Natural killer cell treated with Interleukin-12 subunit alpha and Interleukin-12 subunit beta and Interleukin-15 and Interleukin-18, amount 100 ng/mL, for 72 hours (primary cell): ENCODE measurements at places on chromosomes 5 and 9. TPM values are rescaled to one million over a fixed set of nuclear protein-coding genes. Genes with fewer than 3 reads are reported as not detected.

The ZNF366 gene
- not detected for total RNA-seq

The SPATA9 gene
- total RNA-seq: 1.9 TPM

The IFNB1 gene
- not detected for total RNA-seq

The NR5A1 gene
- total RNA-seq: not detected

The EQTN gene
- not detected for total RNA-seq

The TAF11L5 gene
- not detected for total RNA-seq

The FANCG gene
- 74.9 TPM for total RNA-seq

The HAVCR1 gene
- total RNA-seq: 23.9 TPM

The RASGRF2 gene
- total RNA-seq: 2.3 TPM

The SPATA31E1 gene
- not detected for total RNA-seq

The ST8SIA4 gene
- 148 TPM for total RNA-seq

The LCN15 gene
- not detected for total RNA-seq

The TSLP gene
- not detected for total RNA-seq

The EGFLAM gene
- not detected for total RNA-seq

The DDX4 gene
- not detected for total RNA-seq

The SLC25A46 gene
- 39.9 TPM for total RNA-seq

The ARHGEF39 gene
- 14.2 TPM for total RNA-seq

The ETF1 gene
- total RNA-seq: 150 TPM

The CFAP157 gene
- total RNA-seq: not detected

DNA sequence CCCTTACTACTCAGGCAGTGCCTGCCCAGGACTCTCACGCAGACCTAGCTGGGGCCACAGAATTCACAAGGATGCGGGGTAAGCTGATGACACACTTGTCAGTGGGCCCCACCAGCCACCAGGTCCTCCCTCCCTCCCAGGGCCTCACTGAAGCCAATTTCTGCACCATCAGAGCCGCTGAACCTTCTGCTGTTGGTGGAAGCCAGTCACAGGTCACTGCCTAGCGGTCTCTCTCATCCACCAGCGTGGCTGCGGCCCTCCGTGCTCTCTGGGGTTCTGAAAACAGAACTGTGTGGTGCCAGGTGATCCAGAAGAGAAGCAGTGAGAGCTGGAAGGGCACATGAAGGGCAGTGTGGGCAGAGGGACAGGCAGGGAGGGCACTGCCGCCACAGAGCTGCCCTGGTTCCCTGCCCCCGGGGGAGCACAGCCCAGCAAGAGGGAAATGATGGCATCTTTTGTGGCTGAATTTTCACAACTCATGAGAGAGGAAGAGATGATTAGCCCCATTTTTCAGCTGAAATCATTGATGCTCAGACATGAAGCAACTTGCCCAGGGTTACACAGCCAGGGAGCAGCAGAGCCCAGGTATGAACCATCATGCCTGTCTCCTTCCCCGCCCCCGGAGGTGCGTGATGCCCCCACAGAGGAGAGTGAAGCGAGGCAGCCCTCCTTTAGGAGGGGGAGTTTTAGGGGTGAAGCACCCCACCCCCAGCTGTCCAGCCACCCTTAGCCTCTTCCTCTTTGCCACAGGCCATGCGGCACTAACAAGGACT lies 41.4 kb upstream of the CPLX2 start:
- no peak for DNase-seq

- DNase-seq: no peak
Measured at GRCh38 chr5:134769206-134769605, 10.6 kb downstream of the DDX46 start.

DNA sequence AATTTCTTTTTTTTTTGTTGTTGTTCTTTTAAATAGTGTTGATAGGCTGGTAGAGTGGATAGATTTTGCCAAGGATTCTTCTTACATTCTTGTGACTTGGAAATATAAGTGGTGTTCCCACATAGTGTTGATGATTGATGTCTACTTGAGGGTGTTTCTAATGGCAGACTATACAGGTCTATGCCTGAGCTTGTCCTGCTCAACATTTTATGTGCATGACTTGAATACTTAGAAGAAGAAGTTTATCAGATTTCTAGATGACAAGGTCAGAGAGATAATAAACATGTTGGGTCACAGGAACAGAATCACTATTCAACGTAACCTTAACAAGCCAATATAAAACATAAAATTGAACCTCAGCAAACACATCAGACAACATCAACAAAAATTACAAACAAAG lies 24.2 kb downstream of the XRCC4 start:
- no peak for DNase-seq

- DNase-seq: no peak
Measured at GRCh38 chr9:135906291-135907005, 898 bp downstream of the CAMSAP1 start.

GRCh38 chr5:37435261-37435660 lies 56.1 kb downstream of the WDR70 start:
- no peak for DNase-seq

DNA sequence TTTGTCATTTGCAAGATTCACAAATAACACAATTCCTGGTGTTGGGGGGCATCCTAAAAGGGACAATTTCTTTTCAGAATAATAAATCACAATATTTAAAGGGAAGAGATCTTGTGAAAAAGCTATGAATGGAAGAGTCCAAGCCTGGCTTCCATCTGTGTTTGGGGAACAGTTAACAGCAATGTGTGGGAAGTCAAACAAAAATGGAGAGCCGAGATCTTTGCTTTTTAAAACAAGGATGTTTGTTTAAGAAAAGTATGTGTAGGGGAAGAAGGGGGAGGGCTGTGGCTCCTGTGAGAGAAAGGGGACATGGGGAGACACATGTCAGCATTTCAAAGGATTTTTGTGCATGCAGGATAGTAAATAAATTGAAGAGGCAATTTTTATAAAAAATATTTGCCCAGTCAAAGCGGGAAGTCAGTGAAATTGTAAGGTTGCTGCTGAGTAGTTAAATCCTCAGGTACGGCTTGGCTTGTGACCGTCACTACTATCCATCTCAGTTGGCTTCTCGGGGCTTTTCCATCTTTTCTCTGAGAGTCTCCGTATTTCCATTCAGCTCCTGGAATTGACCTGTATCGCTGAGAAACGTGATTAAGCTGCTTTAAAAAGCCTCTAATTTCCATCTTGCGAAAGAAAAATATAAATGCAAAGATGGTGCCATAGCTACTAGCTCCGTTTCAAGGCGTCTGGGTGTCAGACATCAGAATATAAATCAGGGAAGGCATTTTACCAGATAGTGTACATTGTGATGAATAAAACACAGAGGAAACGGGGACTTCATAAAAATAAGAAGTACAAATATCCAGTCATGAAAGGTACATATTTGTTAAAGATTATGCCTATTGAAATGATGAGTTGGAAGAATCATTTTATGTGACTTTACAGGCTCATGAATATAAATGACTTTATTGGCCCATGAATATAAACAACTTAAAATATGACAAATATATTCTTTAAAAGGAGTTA lies 52.9 kb upstream of the VCAN start:
- no peak for DNase-seq

DNA sequence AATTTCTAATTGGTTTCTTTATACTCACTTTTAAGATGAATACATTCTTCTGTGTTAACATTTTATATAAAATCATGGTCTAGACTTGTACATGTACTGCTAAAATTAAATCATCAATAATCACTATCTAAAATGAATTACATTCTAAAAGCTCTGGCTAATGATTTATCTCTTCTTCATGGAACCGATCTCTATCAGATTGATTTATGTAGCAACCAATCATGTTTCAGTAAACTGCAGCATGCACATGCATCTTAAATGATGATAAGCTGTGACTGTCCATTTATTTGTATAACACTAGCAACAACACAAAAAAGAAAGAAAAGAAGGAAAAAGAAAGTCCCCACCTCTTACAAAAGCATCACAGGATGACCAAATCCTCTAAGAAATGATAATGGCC lies 669.2 kb downstream of the NR2F1-AS1 start:
- DNase-seq: no peak

GRCh38 chr9:73239570-73240265 lies 88.1 kb downstream of the ANXA1 start:
- no peak for DNase-seq

DNA sequence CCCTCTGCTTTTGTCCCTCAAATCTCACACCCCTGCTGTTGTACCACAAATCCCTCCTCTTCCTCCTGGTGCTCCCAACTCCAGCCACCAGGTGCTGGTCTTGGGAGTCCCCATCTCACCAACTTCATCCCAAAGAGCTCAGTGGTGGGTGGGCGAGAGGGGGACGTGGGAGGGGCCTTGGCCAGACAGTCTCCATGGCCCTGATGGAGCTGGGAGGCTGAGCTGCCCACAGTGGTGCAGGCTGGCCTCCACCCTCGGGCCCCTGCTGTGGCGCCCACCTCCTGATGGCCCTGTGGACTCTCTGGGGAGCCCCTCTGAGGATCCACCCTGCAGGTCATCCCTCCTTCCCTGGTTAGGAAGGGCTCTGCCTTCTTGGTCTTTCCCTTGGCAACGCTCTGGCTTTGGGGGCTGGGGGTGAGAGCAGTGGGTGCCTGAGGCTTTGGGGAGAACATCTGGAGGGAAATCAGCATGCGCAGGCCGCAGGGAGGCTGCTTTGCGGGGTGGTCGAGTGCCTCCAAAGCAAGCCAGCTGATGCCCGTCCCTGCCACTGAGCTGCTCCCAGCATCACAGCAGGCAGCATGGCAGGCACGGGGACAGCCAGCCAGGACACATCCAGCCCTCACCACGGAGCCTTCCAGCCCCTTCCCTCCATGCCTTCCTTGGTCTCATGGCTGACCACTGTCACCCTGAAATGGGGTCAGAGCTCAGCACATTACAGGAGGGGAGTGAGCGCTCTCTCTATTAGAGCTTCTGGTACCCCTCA lies 7.6 kb upstream of the FAM163B start:
- DNase-seq: no peak

GRCh38 chr5:125153231-125153630 lies 406.8 kb upstream of the ZNF608 start:
- no peak for DNase-seq

- DNase-seq: no peak
Measured at GRCh38 chr9:68997666-68998065, 16.2 kb downstream of the PRKACG start.

GRCh38 chr5:10301842-10302610 lies 5.7 kb downstream of the CMBL start:
- no peak for DNase-seq

DNA sequence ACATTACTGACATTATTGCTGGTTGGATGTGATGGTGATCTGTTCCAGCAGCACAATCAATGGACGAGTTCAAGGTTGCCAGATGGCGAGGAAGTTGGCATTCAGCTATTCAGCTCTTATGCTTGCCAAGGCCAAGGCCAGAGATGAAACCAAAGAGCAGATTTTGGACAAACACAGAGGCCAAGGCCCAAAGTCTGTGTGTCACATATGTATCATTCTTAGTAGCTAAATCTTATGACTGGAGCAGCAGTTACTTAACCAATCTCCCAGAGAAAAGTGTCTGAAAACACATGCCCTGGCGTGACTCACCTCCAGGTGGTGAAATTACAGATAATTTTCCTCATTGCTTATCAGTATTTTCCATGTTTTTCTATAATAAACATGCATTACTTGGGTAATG lies 189.0 kb upstream of the EGFLAM start:
- no peak for DNase-seq

DNA sequence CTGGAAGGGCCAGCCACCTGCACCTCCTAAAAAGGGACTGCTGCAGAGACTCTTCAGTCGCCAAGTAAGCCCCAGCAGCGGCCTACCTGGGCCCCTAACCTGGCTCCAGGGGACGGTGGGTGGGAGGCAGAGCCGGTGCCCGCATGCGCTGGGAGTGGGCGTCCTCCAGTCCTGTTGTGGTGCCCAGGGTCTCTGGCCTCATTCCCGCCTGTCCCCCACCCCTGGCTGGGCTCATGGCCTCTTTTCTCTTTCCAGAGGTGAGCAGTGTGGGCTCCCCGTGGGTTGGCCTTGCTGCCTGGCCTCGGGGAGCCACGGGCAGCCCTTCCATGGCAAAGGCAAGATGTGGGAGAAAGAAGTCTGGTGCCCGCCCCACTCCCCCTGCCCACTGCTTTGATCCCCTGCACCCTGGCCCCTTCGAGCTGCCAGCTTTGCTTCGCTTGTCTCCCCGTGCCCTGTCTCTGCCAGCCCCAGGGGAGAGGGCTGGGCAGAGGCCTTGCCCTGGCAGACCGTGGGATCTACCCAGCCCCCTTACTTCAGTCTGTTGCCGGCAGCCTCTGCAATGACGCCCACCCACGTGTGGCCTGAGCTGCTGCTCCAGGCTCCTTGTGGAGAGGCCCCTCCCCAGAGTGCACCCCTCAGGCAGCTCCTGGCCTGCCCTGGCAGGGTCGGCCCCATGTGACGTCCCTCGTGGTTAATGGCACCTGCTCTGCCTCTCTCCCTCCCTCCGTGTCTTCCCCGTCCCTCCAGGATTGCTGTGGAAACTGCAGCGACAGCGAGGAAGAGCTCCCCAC lies 5.4 kb upstream of the PRR7 start:
- no peak for DNase-seq

GRCh38 chr5:66704790-66705425 lies 108.7 kb downstream of the MAST4 start:
- no peak for DNase-seq

- no peak for DNase-seq
Measured at GRCh38 chr9:34997379-34997781, 7.8 kb downstream of the DNAJB5 start.

GRCh38 chr9:109908459-109909390 lies 128.7 kb downstream of the PALM2AKAP2 start:
- DNase-seq: no peak

DNA sequence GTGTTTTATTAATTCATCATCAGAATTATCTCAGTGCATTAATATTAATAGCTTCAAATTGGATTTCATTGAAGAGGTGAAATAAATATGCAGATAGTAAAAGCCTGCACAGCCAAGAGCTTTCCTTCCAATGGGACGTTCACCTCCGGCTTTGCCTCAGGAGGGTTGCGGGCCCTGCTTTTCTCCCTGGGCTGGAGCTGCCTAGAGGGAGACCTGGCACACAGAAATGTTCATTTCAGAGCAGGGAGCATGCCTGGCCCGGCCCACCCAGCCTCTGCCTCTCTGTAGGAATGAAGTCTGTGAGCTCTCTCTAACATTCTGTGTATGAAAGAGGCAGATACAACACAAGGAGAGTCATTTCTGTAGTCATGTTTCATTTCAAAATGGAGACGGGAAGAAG lies 100.4 kb upstream of the IRX2 start:
- no peak for DNase-seq

GRCh38 chr9:38421498-38422211 lies 2.6 kb downstream of the IGFBPL1 start:
- DNase-seq: no peak

DNA sequence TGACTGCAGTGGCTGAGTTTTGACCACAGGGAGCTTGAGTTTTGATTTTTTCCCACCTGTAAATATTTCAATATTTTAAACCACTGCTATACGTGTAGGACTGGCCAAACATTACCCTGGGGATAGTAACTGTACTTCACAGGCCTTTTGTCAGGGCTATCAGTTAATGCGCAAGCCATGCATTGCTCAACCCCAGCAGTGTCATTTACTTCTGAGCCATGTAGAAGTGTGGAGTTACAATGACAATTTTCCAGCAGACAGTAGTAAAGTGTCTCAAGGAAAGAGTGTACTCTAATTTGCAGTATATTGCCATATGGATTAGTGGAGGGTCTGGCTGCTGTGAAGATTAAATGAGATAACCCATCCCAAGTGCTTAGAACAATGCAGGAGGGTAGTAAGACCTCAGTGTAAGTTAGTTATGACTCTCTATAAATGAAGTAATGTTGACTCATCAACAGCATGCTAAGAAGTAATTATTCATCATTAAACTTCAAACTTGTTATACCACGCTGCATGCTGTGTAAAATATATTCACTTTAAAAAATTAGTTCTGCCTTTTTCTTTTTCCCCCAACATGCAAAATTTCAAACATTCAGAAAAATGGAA lies 489.2 kb downstream of the KDM4C start:
- DNase-seq: no peak

- DNase-seq: no peak
Measured at GRCh38 chr5:169367861-169368260, 66.9 kb upstream of the SLIT3 start.
